ENCODE measurements at places on chromosomes 5 and 9. TPM values are rescaled to one million over a fixed set of nuclear protein-coding genes. Genes with fewer than 3 reads are reported as not detected.

- DNase-seq = no peak
Measured at GRCh38 chr9:3497857-3498256, 27.9 kb downstream of the RFX3 start.

- no peak for DNase-seq
Measured at GRCh38 chr9:15714746-15715145, 161.9 kb downstream of the CCDC171 start.

- no peak for DNase-seq
Measured at GRCh38 chr5:30933599-30933998, 259.9 kb upstream of the CDH6 start.

GRCh38 chr5:158514319-158514985 is 585.3 kb downstream of the EBF1 start:
- DNase-seq = no peak

TGFBI gene
- 128 TPM for total RNA-seq

RANBP17 gene
- 28.2 TPM for total RNA-seq

SPINK4 gene
- not detected for total RNA-seq

PCDHA8 gene
- total RNA-seq = 0.29 TPM

All from esophagus muscularis mucosa (tissue), 4 donors.